ENCODE measurements at places on chromosomes 6 and 20.

DNA sequence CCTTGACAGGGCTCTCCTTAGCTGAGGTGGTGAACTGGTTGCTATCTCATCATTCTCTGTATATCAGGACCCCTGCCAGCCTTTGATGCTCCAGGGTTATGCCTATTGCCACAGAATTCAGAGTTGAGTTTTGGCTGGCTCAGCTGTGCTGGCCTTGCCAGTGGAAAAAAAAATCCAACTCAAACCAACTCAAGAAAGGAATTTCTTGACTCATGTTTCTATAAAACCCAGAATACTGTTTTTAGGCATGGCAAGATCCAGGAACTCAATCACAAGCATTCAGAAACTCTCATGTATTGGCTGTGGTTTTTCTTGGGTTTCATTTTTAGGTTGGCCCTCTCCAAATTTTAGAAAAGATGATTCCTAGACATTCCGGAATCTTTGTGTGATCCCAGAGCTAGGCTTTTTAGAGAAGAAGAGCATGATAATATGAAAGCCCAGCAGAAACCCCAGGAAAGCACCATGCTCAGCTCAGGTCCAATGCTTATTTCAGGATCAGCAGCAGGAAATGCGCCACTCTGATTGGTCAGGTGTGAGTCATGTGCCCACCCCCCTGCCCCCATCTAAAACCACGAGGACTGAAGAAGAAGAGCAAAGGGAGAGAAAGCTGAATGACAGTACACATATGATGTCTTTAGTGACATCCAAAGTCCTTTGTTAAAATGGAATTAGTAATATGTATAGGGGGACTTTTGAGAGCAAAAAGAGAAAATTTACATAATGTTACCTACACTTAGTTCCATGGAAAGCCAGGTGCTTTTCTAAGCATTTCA lies 122.9 kb downstream of the RNF144B start:
- no peak for DNase-seq

GRCh38 chr20:46605978-46606816 lies 45.1 kb downstream of the SLC13A3 start:
- no peak for DNase-seq

GRCh38 chr6:34131326-34132290 lies 14.3 kb downstream of the GRM4 start:
- no peak for DNase-seq

DNA sequence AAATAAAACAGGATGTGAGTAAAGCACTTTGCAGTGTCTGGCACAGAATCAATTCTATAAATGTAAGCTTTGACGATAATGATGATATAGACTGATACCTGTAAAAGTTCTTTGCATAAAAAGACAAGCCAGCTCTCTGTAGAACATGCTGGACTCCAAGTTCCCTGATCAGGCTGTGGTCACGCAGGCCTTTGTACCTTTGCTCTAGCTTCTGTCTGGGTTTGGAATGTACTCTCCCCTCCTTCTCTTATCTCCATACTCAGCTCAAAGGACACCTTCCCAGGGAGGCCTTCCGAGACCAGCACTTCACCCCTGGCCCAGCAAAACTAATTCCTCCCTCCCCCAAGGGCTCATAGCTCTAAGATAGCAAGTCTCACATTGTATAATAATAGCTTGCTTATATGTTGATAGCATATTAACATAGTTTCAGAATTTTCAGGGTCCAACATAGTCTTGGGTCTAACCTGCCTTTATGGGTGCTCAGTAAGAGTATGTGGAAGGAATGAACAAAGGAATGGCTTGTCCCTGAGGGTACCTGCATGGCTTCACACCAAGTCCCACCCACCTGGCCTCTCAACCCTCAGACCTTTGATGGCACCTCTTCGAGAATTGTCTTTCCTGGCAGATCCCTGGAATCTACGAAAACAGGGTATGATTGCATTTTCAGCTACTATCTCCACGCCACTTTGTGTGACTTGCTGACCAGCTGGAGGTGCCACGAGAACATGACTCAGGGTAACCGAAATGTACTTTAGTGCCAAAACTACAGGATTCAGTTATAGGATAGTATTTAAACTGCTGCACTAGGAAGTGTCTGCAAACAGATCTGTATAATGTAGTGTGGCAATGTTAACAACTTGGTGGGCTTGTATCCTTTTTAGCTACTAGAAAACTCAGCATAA lies 41.7 kb upstream of the PIM1 start:
- peak; percentile 12 for DNase-seq

DNA sequence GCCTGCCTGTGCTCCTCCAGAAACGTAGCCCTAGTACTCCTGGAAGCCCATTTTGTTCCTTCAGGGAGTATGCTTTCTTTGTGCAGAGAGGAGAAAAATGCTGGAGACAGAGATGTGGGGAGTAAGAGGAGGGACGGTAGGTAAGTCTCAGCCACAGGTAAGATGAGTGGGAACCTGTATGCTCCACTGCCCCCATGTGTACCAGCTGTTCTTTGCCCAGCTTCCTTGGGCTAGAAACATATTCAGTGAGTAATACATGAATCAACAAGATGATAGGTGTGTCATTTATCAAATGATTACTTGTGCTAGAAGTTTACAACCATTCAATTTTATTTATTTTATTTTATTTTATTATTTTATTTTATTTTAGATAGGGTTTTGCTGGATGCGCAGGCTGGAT lies 13.6 kb upstream of the CEP85L start:
- no peak for DNase-seq

GRCh38 chr6:69936674-69937363 lies 70.5 kb downstream of the COL19A1 start:
- no peak for DNase-seq

- DNase-seq = no peak
These were observed 14.9 kb upstream of the NUP153 start for GRCh38 chr6:17721671-17722070.

DNA sequence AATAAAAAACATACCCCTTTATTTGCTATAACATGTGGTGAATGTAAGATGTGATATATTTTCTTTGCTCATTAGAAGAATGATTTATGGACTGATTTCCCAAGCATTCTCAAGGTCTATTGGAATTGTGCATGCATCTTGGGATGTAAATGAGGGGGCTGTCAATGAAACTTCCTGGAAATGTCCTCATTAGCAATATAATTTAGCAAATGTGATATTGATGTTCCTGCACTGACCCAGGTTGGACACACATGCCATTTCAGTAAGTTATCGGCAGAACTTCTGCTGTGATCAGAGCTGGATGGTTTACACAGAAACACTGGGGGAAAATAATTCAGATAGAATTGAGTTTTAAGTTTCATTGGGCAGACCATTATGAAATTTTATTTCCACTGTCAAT lies 99.9 kb downstream of the ELOVL4 start:
- DNase-seq = no peak

- no peak for DNase-seq
These were observed 91.1 kb downstream of the SMOC2 start for GRCh38 chr6:168532070-168532469.

- DNase-seq = no peak
These were observed 2.2 kb downstream of the RXRB start for GRCh38 chr6:33198159-33198852.

DNA sequence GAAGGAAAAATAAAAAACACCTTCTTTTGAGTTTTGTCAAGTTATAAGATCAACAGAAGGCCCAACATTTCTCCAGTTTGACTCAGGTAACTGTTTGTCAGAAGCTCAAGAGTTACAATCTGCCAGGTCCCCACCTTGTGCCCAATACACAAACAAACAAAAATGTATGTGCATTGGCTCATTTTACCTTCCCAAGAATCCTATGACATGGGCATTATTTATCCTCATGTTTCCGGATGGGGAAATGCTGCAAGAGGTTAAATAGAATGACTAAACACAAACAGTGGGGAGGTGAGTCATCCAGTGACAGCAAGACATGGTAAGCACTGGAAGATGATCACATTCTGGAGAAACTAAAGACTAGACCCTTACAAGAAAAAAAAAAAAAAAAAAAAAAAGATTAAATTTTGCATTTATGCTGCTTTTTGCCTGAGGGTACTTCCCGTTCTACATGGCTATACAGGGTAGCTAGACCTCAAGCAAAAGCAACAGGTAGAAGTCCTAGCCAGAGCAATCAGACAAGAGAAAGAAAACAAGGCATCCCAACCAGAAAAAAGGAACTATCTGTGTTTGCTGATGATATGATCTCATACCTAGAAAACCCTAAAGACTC lies 23.6 kb upstream of the ANKRD60 start:
- peak; percentile 58 for DNase-seq

- DNase-seq = peak; percentile 97
These were observed 441.6 kb downstream of the HACE1 start for GRCh38 chr6:104418125-104418524.

DNA sequence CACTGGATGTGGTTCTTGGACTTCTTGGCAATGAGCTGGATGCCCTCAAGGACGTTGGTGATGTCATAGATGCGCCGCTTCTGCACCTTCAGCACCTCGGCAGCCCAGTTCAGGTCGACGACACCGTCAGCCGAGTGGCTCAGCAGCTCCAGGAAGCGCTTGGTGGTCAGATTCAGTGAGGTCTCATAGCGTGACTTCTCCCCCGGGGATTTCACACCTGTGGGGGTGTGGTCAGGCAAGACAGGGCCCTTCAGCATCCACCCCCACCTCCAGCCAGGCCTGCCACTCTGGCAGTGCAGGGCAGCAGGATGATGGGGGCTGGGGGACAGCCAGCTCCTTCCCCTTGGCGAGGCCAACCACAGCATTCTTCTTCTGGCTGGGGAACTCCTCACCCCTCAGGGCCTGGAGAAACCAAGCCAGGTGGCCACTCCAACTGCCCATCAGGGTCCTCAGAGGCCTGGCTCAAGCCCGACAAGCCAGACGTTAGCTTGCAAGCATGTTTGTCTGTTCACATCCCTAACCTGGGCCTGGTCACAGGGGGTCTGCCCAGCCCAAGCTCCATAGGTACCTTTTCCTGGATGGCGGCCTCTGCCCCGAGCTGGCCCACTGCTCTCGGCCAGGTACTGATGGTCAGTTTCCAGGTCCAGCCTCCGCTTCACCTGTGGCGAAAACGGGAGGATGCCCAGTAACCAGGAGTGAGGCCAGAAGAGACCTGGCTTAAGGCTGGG lies 5.7 kb upstream of the NECAB3 start:
- DNase-seq = no peak

GRCh38 chr6:168577496-168577895 lies 136.5 kb downstream of the SMOC2 start:
- DNase-seq = no peak

GRCh38 chr6:31037169-31037568 lies 26.9 kb downstream of the MUC22 start:
- DNase-seq = no peak

- DNase-seq = no peak
These were observed 365.3 kb upstream of the PTCHD4 start for GRCh38 chr6:48476257-48476656.

- no peak for DNase-seq
These were observed 8.4 kb upstream of the SLC2A10 start for GRCh38 chr20:46701057-46701456.

GRCh38 chr6:22313796-22314195 lies 17.0 kb upstream of the PRL start:
- peak; percentile 74 for DNase-seq

- no peak for DNase-seq
These were observed 63.5 kb upstream of the ZMYND8 start for GRCh38 chr20:47419953-47420514.

- DNase-seq = no peak
These were observed at the start of gene ZNF512B for GRCh38 chr20:63969838-63970713. ZNF512B (minus strand) TSS chr20:63969930; CDS start chr20:63967950, 1,980 bp downstream.

- DNase-seq = peak; percentile 58
These were observed 25.7 kb downstream of the HMGN3 start for GRCh38 chr6:79208816-79209215.

Data from MV-4-11 (cell line).